ENCODE measurements at places on chromosomes 1 and 21. TPM values are rescaled to one million over a fixed set of nuclear protein-coding genes. Genes with fewer than 3 reads are reported as not detected.

GRCh38 chr1:145714524-145715111 lies 4.7 kb upstream of the CD160 start:
- no peaks in the 10 kb centered on the region for H3K4me1 ChIP-seq
- H3K27me3 ChIP-seq, result no peaks in the 10 kb centered on the region
- no peak overlapping the region for H3K4me3 ChIP-seq
- DNase-seq, result no peak
- no peaks in the 10 kb centered on the region for H3K36me3 ChIP-seq
- no peak overlapping the region for H3K27ac ChIP-seq

DNA sequence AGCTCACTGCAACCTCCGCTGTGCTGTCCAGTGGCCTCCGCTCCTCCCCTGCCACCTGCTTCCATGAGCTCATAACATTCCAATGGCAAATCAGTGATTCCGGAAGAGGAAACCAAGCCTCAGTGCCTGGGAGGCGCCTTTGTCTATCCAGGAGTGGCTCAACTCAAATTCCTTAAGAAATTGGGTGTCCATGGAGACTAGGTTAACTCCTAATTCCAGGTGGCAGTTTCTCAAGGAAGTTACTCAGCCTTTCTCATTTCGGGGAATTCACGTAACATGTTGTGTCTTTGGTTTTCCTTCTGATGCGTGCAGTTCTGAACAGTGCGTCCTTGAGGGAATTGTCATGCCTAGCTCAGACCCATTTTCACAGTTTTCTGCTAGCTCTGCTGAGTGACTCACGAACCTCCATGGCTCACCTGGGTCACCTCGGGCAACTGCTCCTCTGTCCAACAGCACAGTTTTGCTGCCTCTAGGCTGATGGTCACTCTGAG lies 89.9 kb upstream of the DSCAM start:
- H3K4me1 ChIP-seq, result no peaks in the 10 kb centered on the region
- H3K36me3 ChIP-seq, result no peaks in the 10 kb centered on the region
- H3K27ac ChIP-seq, result no peak overlapping the region
- no peak overlapping the region for H3K4me3 ChIP-seq

DNA sequence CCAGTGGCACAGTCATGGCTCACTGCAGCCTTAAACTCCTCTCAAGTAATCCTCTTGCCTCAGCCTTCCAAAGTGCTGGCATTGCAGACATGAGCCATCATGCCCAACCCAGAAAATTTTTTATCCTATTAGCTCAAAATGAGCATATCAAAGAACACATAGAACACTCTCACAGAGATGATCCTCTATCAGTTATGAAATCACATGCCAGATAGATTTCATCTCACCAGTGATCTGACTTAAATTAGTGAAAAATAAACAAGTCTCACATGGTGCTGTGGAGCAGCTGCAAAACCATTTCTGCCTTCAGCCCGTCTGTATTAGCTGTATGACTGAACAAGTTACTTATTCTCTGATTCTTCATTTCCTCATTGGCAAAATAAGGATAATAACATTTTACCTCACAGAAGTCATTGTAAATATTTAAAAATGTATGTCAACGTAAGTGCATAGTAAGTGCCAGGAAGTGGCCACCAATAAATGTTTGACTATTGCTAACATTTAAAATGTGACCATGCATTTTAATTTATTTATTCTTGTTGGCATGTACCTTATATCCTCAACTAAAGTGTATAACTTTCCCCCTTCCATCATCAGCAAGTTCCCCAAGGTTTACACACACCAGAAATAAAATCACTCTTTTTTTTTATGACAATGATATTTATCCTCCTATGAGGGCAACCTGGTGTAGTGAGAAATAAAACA lies 29.0 kb upstream of the SLC19A2 start:
- H3K4me1 ChIP-seq, result no peaks in the 10 kb centered on the region
- no peak overlapping the region for H3K27ac ChIP-seq

- H3K4me1 ChIP-seq, result no peaks in the 10 kb centered on the region
- no peaks in the 10 kb centered on the region for H3K27me3 ChIP-seq
- no peaks in the 10 kb centered on the region for H3K36me3 ChIP-seq
- H3K27ac ChIP-seq, result peak overlapping the region; percentile 99
- DNase-seq, result no peak
Observed at GRCh38 chr1:225651872-225652728, 823 bp downstream of the ENAH start.

Gene TIAM1
- 43.7 TPM for total RNA-seq

Gene TRIM67
- not detected for total RNA-seq

Gene CLDN17
- total RNA-seq, result not detected

Gene IL6R
- total RNA-seq, result 28.2 TPM
